ENCODE measurements at places on chromosomes 2 and 18.

DNA sequence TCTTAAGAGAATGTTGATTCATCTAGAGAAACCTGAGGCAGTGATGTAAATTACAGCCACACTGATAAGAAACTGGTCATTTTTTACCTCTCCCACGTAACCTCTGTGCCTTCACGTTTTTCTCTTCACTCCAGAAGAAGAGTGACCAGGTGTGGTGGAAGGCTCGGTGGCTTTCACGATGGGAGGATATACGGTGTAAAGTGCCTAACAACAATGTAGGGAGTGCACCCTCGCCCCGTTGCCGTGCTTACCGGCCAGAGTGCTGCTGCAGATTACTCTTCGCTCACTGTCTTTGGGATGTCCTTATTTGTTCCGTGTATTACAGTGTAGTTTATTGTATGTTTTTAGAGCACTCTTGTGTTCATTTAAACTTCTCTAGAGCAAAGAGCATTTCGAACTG is 46.5 kb downstream of the NCK2 start:
- DNase-seq = no peak

DNA sequence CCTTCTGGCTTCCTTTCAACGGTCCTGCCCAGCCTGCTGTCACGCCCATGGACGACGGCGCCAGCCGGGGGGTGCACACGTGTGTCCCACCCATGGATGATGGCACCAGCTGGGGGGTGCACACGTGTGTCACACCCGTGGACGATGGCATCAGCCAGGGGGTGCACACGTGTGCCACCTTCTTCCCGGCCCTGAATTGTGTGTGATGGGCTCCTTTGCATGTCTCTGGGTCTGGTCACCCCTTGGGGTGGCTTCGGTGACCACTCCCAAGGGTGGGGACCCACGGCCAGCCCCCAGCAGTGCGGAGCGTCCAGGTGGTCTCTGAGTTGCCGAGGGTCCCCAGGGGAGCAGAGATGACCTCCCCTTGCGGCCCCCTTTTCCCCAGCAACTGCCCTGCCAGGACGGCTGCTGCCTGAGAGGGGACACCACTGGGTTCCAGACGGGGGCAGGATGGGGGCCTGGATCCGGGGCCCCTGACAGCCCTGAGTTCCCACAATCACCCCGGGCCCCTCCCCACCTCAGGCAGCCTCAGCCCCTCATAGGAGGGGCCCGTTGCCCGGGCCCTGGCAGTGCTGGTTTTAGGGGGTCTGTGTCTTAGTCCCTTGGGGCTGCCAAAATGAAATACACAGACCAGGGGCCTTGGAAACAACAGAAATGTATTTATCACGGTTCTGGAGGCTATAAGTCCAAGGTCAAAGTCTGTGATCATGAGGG is 9.4 kb downstream of the NEU4 start:
- DNase-seq = no peak

- DNase-seq = no peak
Measured at GRCh38 chr2:70283500-70284191, 9.9 kb downstream of the SNRPG start.

DNA sequence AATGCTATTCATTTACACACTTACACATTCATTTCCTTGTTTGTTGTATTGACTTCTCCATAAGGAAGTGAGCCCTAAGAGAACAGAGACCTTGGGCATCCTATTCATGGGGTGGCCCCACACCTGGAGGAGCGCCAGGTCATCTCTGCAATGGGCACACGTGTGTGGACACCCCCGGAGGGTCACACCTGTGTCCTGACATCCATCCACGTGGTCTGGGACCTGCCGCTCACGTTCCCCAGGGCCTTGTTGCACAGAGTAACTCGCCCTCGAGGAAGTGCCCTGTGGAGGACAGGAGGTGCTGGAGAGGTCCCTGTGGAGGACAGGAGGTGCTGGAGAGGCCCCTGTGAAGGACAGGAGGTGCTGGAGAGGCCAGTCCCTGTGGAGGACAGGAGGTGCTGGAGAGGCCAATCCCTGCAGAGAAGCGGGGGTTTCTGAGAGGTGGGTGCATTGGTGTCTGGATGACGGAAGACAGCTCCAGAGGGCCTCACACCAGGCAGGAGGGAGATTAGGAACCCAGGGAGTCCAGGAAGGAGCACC is 73.2 kb upstream of the GPC1 start:
- no peak for DNase-seq

GRCh38 chr18:27073404-27073830 is 111.7 kb downstream of the CHST9 start:
- DNase-seq = no peak

GRCh38 chr2:100778637-100779450 is 41.1 kb upstream of the NPAS2 start:
- DNase-seq = no peak

GRCh38 chr18:38464024-38464423 is 898.4 kb upstream of the CELF4 start:
- DNase-seq = no peak

- DNase-seq = no peak
Measured at GRCh38 chr2:175690113-175690837, 311.8 kb downstream of the LNPK start.

DNA sequence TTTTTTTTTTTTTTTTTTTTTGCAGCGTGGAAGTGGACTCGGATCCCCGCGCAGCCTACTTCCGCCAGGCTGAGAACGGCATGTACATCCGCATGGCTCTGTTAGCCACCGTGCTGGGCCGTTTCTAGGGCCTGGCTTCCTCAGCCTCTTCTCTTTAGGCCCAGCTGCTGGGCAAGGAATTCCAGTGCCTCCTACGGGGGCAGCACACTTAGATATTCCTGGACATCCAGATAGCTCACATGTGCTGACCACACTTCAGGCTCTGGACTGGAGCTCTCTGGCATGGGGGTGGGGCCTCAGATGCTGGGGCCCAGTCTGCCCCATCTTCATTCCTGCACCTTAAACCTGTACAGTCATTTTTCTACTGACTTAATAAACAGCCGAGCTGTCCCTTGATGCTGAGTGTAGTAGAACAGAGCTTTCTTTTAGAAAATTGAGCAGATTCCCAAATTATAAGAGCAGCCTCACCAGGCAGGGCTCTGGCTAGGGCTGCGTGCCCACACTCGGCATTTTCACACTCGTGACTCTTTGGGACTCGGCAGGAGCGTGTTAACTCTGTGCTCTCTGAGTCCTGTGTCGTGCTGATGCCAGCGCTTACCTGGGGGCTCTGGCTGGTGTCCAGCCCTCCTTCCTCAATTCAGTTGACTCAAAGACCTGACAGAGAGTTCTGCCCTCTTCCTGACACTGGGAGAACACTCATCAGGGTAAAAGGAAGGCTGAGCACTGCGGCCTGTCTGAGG is 19.3 kb downstream of the SLC30A3 start:
- DNase-seq = no peak

- no peak for DNase-seq
Measured at GRCh38 chr18:55402731-55403405, 185.1 kb downstream of the TCF4 start.

Data from cortex of kidney (tissue), 1 donor.